Hematopoietic multipotent progenitor cell treated with erythropoietin and hydrocortisone succinate and interleukin-3 and kit ligand, for 6 days (in vitro differentiated cells): ENCODE measurements at places on chromosomes 1 and 21.

DNA sequence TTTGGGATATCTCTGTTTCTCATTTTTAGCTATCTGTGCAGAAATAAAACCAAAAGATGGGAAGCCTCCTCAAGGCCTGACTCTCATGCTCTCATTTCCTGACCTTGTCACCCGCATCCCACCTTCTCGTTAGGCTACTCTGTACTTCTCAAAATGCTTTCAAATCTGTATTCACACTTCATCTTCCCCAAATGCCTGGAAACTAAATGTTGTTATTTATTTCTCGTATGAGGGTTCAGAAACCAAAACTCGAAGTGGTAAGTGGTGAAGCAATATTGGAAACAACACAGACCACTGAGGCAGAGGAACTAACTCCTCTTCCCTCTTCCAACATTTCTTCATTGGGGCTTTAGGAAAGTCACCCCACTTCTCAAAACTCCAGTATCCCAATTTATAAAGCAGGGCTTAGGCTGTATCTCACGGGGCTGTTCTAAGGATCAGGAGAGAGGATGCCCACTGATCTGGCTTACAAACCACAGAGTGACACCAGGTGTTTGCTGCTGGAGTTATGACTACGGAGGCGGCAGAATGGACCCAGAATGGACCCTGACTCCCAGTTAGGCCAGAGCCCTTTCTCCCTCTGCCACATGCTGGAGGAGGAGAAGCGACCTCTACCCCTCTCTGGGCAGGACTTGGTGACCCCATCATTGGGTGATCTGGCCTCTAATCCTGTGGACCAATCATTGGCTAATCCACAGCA, 3.5 kb downstream of the SLAMF7 start:
- no peak for DNase-seq

GRCh38 chr1:242524571-242525359, at the start of gene PLD5:
TSS of gene PLD5 (minus strand) at chr1:242524697.
- DNase-seq: no peak

- no peak for DNase-seq
Observed at GRCh38 chr1:213389061-213389581, 338.1 kb downstream of the RPS6KC1 start.

DNA sequence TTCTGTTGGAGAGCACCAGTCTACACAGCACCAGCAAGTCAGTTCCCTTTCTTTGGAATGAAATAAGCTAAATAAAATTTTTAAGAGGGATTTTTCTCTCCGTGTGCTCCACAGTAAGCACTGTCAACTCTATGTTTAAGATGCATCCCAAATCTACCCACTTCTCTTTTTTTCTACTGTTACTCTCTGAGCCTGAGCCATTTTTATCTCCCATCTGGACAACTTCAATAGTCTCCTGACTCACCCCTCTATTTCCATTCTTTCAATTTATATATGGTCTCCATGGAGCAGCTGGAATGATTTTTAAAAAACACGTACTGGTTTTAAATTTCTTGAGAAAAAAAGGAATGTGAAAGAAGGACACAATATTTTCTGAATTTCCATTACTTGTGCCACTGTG, 24.7 kb upstream of the CCT8 start:
- DNase-seq: no peak

GRCh38 chr1:59342801-59343575, 46.1 kb downstream of the FGGY start:
- DNase-seq: no peak

GRCh38 chr1:41681331-41682098, 197.0 kb upstream of the EDN2 start:
- DNase-seq: no peak

DNA sequence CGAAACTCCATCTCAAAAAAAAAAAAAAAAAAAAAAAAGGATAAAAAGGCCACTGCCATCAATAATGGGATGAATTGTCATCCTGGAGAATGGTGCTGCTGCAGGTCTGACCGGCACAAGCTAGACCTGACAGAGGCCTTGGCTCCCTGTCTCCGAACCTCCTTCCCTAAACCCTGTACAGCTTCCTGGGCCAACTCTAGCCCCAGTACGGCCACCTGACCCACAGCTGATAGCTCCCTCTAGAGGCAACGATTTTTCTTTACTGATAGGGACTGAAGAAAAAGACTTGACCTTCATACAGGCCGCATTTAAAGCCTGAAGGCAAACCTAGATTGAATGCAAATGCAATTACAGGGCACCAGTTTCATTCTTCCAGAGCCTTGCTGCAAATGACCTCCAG, 30.7 kb downstream of the NOL9 start:
- peak; percentile 51 for DNase-seq

GRCh38 chr21:45552696-45553391, 10.6 kb upstream of the SLC19A1 start:
- DNase-seq: no peak

GRCh38 chr1:54254055-54254454, 54.1 kb downstream of the MRPL37 start:
- DNase-seq: peak; percentile 31

DNA sequence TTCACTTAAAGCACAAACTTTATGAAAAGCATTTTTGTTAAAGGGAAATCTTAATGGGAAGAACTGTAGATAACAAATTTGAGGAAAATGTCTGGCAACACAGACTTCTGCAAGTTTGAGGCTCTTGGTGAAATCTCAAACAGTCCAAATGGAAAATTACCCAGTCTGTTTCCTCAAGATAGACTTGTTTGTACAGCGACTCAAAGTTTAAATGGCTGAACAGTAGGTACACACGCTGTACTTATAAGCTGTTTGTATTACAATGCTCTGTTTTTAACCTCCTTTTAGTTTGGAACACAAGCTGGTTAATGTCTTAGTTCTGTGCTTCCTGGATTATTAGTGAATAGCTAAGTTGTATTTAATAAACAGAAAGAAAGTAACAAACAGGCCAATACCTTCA, 217.1 kb downstream of the NFIA start:
- peak; percentile 30 for DNase-seq

DNA sequence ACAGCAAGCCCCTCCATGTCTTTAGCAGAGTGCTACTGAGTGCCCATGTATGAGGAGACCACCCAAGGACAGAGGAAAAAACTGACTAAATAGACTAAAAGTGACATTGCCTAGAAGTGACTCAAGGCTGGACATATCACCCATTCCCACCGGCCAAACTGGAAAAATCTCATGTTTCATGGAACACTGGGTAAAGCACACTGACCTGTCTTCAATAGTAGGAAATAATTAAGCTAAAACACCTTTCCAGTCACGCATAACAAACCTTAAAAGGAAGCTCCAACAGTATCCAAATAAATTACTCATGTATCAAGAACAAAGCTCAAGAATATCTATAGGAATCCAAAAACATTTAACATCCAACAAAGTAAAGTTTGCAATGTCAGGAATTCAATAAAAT, 120.4 kb downstream of the SNX7 start:
- DNase-seq: no peak

- DNase-seq: peak; percentile 77
Observed at GRCh38 chr1:234398849-234399381, 25.7 kb downstream of the COA6 start.

DNA sequence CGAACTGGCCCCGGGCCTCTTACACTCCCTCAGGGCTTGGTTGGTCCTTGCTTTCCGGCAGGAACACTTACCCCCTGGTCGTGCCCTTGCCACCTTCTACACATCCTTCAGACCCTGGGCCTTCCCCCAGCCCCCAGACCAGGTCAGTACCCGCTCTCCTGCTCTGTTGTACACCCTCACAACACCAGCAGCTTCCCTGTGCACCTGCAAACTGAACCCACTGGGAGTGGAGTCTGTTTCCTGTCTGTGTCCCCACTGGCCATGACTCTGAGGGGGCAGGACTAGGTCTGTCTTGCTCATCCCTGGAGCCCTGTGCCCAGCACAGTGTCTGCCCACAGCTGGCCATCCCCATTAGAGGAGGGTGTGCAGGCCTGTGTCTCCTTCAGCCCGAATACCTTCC, 2.1 kb upstream of the TMEM200B start:
- DNase-seq: no peak

DNA sequence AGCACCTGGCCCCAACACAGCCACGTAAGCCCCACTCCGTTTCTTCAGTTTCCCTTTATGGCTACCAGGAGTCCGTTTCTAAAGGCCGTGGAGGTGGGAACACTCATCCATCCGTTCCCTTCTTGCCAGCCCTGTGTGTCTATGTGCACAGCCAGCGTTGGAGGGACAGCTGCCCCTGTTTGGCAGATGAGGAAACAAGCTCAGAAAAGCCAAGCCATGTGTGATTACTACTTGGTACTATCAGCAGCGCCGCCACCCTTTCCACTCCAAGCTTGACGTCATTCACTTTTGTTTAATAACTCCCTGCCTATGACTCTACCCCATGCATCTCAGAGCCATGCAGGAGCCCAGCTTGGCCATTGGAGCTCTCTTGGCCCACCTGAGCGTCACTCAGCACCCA, 3.5 kb downstream of the LRP8 start:
- DNase-seq: peak; percentile 22
